ENCODE measurements at places on chromosomes 6 and 20.

DNA sequence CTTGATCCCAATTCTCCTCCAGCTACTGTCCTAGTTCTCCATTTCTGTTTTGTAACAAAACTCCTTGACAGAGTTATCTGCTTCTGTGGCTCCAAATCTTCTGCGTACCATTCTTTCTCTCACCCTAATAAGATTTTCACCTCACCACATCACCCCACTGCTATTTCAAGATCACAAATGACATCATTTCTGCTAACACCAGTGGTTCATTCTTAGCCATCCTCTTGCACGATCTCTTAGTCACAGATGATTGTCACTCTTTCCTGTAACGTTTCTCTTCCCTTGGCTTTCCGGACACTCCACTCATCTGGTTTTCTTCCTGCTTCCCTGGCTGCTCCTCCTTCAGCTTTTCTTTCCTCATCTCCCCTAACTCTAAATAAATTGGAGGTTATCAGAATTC lies 56.8 kb upstream of the FABP7 start:
- no peaks in the 10 kb centered on the region for H3K27me3 ChIP-seq
- no peak for DNase-seq
- no peaks in the 10 kb centered on the region for H3K36me3 ChIP-seq
- H3K4me3 ChIP-seq, result no peak overlapping the region
- H3K4me1 ChIP-seq, result no peaks in the 10 kb centered on the region

DNA sequence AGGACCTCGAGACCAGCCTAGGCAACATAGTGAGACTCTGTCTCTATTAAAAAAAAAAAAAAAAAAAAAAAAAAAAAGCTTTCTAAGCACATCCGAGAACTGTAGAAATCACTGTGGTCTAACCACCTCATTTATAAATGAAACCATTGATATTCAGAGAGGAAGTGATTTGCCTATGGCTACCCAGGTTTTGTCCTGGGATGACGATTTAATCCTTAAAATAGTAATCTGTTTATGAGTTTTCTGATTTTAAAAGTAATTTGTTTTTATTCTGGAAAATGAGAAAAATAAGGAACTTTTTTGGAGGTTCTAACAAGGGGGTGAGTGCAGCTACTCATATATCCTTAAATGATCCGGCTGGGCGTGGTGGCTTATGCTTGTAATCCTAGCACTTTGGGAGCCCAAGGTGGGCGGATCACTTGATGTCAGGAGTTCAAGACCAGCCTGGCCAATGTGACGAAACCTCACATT lies 6.5 kb upstream of the BTN3A2 start:
- peaks cover 9% of the 10 kb centered on the region for H3K27me3 ChIP-seq
- no peak for DNase-seq
- H3K4me3 ChIP-seq, result no peak overlapping the region

GRCh38 chr6:4567141-4567540 lies 209.1 kb upstream of the CDYL start:
- H3K4me1 ChIP-seq, result no peaks in the 10 kb centered on the region
- peaks cover 8% of the 10 kb centered on the region for H3K36me3 ChIP-seq
- DNase-seq, result no peak
- H3K27ac ChIP-seq, result no peak overlapping the region

- H3K36me3 ChIP-seq, result peaks cover 38% of the 10 kb centered on the region
- no peak overlapping the region for H3K4me3 ChIP-seq
- H3K4me1 ChIP-seq, result no peaks in the 10 kb centered on the region
- no peak overlapping the region for H3K27ac ChIP-seq
These were observed 10.5 kb upstream of the UBE2V1 start for GRCh38 chr20:50123418-50123817.

GRCh38 chr6:19332806-19333460 lies 504.2 kb upstream of the ID4 start:
- H3K27me3 ChIP-seq, result no peaks in the 10 kb centered on the region
- no peak overlapping the region for H3K27ac ChIP-seq
- no peaks in the 10 kb centered on the region for H3K36me3 ChIP-seq
- H3K4me3 ChIP-seq, result no peak overlapping the region
- H3K4me1 ChIP-seq, result no peaks in the 10 kb centered on the region

- no peak overlapping the region for H3K4me3 ChIP-seq
- peaks cover 6% of the 10 kb centered on the region for H3K4me1 ChIP-seq
- peaks cover 28% of the 10 kb centered on the region for H3K36me3 ChIP-seq
- DNase-seq, result no peak
- H3K27ac ChIP-seq, result no peak overlapping the region
- no peaks in the 10 kb centered on the region for H3K27me3 ChIP-seq
These were observed 52.9 kb downstream of the FBXL4 start for GRCh38 chr6:98894810-98895209.

GRCh38 chr20:50304923-50305635 lies 114.4 kb downstream of the CEBPB start:
- no peaks in the 10 kb centered on the region for H3K36me3 ChIP-seq
- peaks cover 10% of the 10 kb centered on the region for H3K27me3 ChIP-seq
- peaks cover 5% of the 10 kb centered on the region for H3K4me1 ChIP-seq
- H3K4me3 ChIP-seq, result no peak overlapping the region
- no peak for DNase-seq
- H3K27ac ChIP-seq, result no peak overlapping the region

- peak; percentile 41 for DNase-seq
- H3K27ac ChIP-seq, result peak overlapping the region; percentile 83
- peaks cover 17% of the 10 kb centered on the region for H3K4me1 ChIP-seq
- peaks cover 2% of the 10 kb centered on the region for H3K27me3 ChIP-seq
- H3K36me3 ChIP-seq, result peaks cover 29% of the 10 kb centered on the region
These were observed 19.6 kb downstream of the SERPINB6 start for GRCh38 chr6:2951728-2952127.

DNA sequence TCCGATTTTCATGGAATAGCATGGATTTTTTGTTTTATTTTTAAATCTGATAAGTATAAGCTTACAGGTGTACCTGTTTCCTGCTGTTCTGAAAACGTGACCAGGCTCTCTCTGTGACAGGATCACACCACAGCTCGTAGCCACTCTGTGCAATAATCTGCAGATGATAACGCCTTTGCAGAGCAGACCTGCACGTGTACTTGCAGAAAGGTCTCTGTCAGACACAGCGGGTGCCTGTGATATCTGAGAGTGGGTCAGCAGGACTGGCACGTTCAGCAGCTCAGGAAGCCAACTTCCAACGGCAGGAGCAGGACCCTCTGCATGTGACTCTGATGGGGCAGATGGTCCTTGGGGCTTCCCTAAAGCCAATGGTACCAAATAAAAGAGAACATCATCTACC lies 68.6 kb upstream of the HDDC2 start:
- no peak for DNase-seq
- no peak overlapping the region for H3K27ac ChIP-seq
- peaks cover 8% of the 10 kb centered on the region for H3K27me3 ChIP-seq
- H3K36me3 ChIP-seq, result no peaks in the 10 kb centered on the region

- no peaks in the 10 kb centered on the region for H3K4me1 ChIP-seq
- no peak overlapping the region for H3K27ac ChIP-seq
These were observed 27.1 kb downstream of the PFDN4 start for GRCh38 chr20:54234991-54235390.

DNA sequence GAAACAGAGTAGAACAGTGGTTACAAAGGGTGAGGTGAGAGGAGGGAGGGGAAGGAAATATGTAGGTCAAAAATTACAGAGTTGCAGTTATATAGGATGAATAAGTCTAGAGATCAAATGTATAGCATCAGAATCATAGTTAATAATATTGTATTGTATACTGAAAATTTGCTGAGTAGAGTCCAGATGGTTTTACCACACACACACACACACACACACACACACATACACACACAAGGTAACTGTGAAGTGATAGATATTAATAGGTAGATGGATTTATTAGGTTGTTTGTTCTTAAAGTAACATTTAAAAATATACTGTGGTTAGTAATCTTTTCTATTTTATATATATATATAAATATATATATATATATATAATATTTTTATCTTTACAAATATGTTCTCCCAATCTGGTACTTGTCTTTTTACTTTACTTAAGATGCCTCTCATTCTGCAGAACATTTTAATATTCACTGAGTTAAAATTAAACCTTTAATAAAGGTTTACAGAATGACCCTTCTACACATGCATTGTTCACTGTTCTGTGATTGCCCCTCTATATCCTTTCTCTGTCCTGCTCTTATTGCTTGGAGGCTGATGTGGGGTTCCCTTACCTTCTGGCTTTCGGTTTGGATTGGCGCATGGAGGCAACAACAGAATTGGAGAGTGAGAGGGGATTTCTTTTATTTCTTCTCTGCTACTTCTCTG lies 408 bp downstream of the PTCHD4 start:
- H3K4me3 ChIP-seq, result no peak overlapping the region
- DNase-seq, result no peak
- H3K27ac ChIP-seq, result no peak overlapping the region
- no peaks in the 10 kb centered on the region for H3K4me1 ChIP-seq

DNA sequence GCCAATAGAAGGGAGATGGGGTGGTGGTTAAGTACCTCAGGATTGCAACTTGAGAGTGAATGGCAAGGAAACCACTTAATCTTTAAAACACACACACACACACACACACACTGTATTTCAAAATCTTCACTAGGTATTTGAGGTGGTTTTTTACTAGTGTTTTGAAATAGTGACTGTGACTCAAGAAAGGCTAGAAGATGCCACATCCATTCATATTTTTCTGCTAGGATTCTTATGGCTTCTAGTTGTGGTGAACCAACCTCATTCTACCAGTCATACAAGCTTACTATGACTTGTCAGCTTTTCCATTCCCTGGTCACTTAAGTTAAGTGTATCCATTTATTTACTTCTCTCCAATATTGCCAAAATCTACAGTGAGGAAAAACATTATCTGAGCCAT lies 519.4 kb upstream of the JAG1 start:
- H3K4me3 ChIP-seq, result no peak overlapping the region
- peaks cover 3% of the 10 kb centered on the region for H3K27me3 ChIP-seq
- H3K36me3 ChIP-seq, result no peaks in the 10 kb centered on the region
- DNase-seq, result no peak

- peaks cover 25% of the 10 kb centered on the region for H3K27me3 ChIP-seq
- H3K4me3 ChIP-seq, result no peak overlapping the region
- H3K36me3 ChIP-seq, result no peaks in the 10 kb centered on the region
- H3K27ac ChIP-seq, result no peak overlapping the region
- DNase-seq, result no peak
These were observed 121.3 kb downstream of the JPH2 start for GRCh38 chr20:44065401-44066340.

- H3K27ac ChIP-seq, result no peak overlapping the region
- no peak overlapping the region for H3K4me3 ChIP-seq
- peaks cover 5% of the 10 kb centered on the region for H3K27me3 ChIP-seq
- no peaks in the 10 kb centered on the region for H3K4me1 ChIP-seq
- DNase-seq, result no peak
These were observed 5.5 kb upstream of the GABRR1 start for GRCh38 chr6:89222712-89223039.

GRCh38 chr6:149372062-149372461 lies 28.0 kb upstream of the SUMO4 start:
- H3K4me1 ChIP-seq, result peaks cover 22% of the 10 kb centered on the region
- no peak for DNase-seq
- H3K27me3 ChIP-seq, result no peaks in the 10 kb centered on the region
- no peak overlapping the region for H3K4me3 ChIP-seq

GRCh38 chr20:33252460-33252859 lies 16.7 kb downstream of the BPIFA1 start:
- H3K36me3 ChIP-seq, result no peaks in the 10 kb centered on the region
- H3K27me3 ChIP-seq, result peaks cover 8% of the 10 kb centered on the region
- no peak for DNase-seq
- H3K4me3 ChIP-seq, result no peak overlapping the region
- no peaks in the 10 kb centered on the region for H3K4me1 ChIP-seq

GRCh38 chr20:63689046-63690002 lies 7.1 kb upstream of the TNFRSF6B start:
- no peak overlapping the region for H3K4me3 ChIP-seq
- H3K4me1 ChIP-seq, result peaks cover 4% of the 10 kb centered on the region
- peaks cover 23% of the 10 kb centered on the region for H3K27me3 ChIP-seq
- H3K27ac ChIP-seq, result no peak overlapping the region

DNA sequence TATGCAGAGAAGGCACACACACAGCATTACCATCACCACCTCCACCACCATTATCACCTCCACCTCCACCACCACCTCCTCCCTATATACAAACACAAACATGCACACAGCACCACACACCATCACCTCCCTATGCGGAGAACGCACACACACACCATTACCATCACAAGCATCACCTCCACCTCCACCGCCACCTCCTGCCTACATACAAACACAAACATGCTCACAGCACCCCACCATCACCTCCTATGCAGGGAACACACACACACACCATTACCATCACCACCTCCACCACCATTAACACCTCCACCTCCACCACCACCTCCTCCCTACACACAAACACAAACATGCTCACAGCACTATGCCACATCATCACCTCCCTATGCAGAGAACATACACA lies 236.5 kb upstream of the AFDN start:
- H3K4me3 ChIP-seq, result no peak overlapping the region
- no peak overlapping the region for H3K27ac ChIP-seq
- no peaks in the 10 kb centered on the region for H3K4me1 ChIP-seq
- DNase-seq, result no peak
- no peaks in the 10 kb centered on the region for H3K27me3 ChIP-seq

DNA sequence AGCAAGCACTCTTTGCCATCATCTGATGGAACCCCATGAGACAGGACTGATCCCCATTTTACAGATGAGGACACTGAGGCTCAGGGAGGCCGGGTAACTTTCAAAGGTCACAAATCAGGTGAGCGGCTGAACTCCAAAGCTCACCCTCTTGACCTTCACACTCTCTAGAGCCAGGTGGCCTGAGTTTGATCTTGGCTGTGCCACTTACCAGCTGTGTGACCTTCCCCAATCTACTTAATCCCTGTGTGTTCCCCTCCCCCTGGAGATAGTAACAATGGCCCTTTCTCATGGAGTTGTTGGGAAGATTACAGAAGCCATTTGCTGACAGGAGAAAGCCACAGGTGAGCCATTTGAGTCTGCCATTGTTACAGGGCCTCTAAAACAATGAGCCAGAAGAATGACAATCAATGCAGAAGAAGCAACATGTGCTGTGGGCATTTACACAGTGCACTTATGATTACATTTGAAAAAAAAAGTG lies 34.5 kb downstream of the BMP7 start:
- no peak overlapping the region for H3K4me3 ChIP-seq
- DNase-seq, result no peak
- H3K36me3 ChIP-seq, result no peaks in the 10 kb centered on the region
- no peaks in the 10 kb centered on the region for H3K4me1 ChIP-seq
- H3K27me3 ChIP-seq, result no peaks in the 10 kb centered on the region

GRCh38 chr20:32355417-32355841 lies 2.7 kb upstream of the ASXL1 start:
- no peak overlapping the region for H3K27ac ChIP-seq
- H3K4me1 ChIP-seq, result peaks cover 28% of the 10 kb centered on the region
- no peak overlapping the region for H3K4me3 ChIP-seq

DNA sequence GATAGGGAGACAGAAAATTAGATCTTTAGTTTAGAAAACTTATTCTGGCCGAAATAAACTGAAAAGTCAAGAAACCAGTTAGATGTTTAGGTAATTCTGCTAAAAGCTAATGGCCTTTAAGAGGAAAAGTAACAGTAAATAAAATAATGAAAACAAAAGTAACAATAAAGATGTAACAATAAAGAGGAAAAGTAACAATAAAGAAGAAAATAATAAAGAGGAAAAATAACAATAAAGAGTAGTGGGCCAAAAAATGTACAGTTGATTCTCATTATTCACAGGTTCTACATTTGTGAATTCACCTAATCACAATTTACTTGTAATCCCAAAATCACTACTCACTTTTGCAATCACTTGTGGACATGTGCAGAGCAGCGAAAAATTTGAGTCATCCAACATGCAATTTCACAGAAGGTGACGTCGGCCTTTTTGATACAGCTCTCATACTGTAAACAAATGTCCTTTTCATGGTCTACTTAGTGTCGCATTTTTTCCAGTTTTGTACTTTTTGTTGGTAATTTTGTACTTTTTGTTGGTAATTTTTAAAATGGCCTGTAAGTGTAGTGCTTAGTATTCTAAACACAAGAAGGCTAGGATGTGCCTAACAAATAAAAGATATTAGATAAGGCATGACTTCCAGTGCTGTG lies 24.0 kb downstream of the HBS1L start:
- H3K4me1 ChIP-seq, result peaks cover 12% of the 10 kb centered on the region
- no peaks in the 10 kb centered on the region for H3K27me3 ChIP-seq
- peak overlapping the region; percentile 78 for H3K27ac ChIP-seq
- no peak for DNase-seq
